ENCODE measurements at places on chromosomes 1 and 21.

DNA sequence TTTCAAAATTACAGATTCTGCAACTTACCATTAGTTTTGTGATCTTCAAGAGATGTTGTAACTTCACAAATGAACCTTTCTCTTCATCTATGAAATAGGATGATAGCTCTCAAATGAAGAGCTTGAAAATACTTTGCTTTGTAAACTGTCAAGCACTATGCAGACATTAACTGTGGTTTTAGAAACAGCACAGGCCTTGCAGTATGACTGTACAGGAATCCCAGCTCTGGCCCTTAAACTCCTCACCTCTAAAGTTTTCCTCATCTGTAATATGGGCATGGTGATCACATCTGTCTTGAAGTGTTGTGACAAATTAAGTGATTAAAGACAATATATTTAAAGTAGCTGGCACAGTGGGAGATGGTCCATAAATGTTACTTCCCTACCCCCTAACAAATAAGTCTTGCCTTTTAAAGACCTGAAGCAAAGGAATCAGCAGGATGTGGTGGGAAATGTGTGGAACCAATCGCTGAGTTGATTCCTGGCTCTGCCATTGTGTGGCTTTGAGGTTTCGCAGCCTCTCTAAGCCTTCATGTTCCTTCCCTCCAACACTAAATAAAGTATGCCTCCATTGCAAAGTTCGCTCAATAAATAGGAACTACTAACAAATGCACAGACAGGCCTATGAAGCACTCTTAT lies 5.5 kb upstream of the PTP4A2 start:
- DNase-seq: no peak

- DNase-seq: no peak
Measured at GRCh38 chr1:43620956-43621355, 29.0 kb upstream of the KDM4A start.

GRCh38 chr1:17667641-17668040 lies 87.5 kb upstream of the ACTL8 start:
- no peak for DNase-seq

DNA sequence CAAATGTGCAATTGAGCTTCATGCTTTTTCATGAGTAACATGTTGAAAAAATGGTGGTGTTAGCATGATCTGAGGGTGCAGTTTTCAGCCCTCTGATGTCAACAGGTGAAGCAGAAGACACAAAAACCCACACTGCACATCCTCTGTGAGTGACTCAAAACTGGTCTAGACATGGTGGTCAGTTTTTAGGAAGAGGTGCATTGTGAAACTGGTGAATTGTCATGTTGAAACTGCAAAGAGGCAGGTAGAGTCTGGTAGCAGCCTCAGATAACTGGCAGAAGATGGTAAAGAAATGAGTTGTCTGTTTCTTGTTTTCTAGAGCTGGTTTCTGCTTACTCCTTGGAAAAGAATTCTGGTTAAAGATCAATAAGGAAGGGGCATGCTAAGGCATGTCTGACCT lies 97.3 kb upstream of the HMCN1 start:
- no peak for DNase-seq

- no peak for DNase-seq
Measured at GRCh38 chr1:29119121-29119929, 4.4 kb downstream of the TMEM200B start.

DNA sequence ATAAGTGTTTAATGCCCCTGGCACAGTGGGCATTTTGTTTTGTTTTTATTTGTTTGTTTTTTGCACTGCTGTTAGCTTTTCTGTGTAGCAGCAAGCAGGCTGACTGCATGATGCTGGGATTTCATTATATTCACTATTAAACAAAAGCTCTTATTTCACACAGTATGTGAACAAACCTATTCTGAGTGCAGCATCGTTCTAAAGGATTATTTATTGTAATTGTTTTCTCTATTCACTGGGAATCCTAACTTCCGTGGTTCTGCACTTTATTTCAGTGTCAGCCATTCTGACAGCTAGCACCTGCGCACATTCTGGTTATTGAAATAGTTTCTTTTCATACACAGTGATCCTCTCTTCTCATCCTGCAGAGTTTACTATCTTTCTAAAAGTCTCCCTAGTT lies 595.0 kb downstream of the NEGR1 start:
- DNase-seq: no peak

- no peak for DNase-seq
Measured at GRCh38 chr1:53653631-53654030, 85.3 kb downstream of the GLIS1 start.

- DNase-seq: no peak
Measured at GRCh38 chr1:241696172-241696814, 44.2 kb downstream of the WDR64 start.

GRCh38 chr1:24414775-24415333 lies 748 bp upstream of the NIPAL3 start:
- no peak for DNase-seq

GRCh38 chr1:43547538-43548072 lies 16.9 kb downstream of the PTPRF start:
- DNase-seq: no peak

GRCh38 chr1:52365071-52365745 lies 797 bp downstream of the CC2D1B start:
- no peak for DNase-seq

- DNase-seq: no peak
Measured at GRCh38 chr1:214514032-214514818, 37.2 kb downstream of the PTPN14 start.

DNA sequence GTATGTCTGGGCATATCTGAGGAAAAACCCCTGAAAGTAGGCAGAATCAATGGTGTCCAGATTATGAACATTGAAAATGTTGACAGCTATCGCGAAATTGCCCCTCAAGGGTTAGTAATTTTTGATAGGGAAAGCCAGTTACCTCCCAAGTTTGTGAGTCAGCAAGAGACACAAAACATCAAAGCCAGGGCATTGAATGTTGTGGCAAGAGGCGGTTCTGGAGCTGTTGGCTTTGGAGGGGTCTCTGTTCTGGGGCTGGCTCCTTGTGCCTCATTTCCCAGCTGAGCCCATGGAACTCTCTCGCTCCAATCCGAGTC lies 10.6 kb upstream of the S100A11 start:
- DNase-seq: no peak

DNA sequence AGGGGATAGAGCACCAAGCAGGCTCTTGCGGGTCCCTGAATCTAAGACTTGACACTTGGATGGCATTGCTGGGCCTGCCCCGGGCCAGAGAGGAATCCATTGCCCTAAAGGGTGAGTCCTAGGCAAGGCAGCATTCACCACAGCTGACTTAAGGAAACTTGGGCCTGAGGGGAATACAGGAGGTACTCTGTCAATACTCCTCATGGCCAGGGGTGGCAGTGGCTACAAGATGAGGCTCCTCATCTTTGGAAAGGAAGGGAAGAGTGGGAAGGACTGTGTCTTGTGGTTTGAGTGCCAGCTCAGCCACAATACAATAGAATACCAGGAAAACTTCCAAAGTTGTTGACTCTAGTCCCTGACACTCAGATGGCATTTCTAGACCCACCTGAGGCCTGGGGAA lies 5.1 kb downstream of the KRTAP22-1 start:
- DNase-seq: no peak

- DNase-seq: no peak
Measured at GRCh38 chr1:152050886-152051675, 14.3 kb upstream of the S100A11 start.

GRCh38 chr1:83704350-83704749 lies 294.6 kb downstream of the TTLL7 start:
- DNase-seq: no peak

- DNase-seq: no peak
Measured at GRCh38 chr1:226891846-226892523, 21.6 kb downstream of the PSEN2 start.

GRCh38 chr1:80310703-80311245 lies 1304.2 kb upstream of the ADGRL4 start:
- DNase-seq: peak; percentile 77

GRCh38 chr1:52550447-52550846 lies 2.4 kb downstream of the TUT4 start:
- no peak for DNase-seq

DNA sequence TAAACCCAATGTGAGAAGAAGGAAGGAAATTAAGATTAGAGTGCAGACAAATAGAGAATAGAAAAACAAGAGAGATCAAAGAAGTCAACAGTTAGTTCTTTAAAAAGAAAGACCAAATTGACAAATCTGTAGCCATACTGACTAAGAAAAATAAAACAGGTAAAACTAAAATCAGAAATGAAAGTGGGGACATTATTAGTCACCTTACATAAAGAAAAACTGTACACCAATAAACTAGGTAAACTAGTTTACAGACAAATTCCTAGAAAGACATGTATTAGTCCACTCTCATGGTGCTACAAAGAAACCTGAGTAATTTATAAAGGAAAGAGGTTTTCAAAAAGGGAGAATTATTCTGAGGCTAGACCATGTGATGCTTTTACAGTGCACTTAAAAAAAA lies 22.3 kb downstream of the BLZF1 start:
- no peak for DNase-seq

DNA sequence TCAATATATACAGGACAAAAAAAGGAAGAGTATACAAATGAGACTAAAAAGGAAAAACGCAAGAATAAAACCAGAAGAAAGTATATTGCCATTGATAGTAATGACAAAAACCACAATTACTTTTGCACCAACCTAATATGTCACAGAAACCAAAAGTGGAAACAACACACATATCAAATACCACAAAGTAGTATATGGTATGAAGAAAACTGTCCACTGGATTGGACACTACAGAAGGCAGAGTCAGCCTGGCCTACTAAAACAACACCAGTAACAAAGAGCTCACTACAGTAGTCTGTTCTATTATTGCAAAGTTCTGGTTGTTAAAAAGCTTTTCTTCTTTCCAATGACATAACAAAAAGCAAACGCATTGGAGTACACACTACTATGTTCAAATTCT lies 17.7 kb downstream of the TESK2 start:
- DNase-seq: no peak

DNA sequence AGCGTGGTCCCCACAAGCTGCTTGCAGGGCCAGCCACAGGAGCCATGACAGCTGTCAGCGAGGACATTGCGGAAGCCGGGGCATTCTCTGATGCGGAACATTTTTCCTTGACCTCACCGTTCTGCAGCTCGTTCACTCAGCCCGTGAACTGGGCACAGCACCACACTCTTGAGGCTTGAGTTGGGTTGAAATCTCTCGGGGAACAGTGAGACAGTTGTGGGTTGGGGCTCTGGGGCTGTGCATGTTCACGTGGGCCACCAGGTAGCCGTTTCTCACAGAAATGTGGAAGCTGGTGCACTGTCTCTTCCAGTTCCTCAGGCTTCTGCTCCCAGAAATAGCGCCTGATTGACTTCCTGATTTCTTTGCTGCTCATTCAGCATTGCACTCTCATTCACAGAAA lies 69.8 kb downstream of the SPSB1 start:
- DNase-seq: no peak

DNA sequence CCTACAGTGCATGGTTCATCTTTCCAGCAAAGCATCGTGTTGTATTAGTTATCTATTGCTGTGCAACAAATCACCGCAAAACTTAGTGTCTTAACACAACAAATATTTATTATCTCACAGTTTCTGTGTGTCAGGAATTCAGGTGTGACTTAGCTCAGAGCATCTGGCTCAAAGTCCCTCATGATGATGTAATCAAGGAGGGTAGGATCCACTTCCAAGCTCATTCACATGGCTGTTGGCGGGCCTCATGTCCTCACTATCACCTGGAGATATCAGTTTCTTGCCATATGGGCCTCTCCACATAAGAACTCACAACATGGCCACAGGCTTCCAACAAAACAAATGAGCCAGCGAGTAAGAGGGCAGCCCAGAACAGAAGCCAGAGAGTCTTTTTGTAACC lies 135.6 kb upstream of the GJB5 start:
- DNase-seq: no peak

- peak; percentile 31 for DNase-seq
Measured at GRCh38 chr1:42165511-42166210, 1.1 kb upstream of the GUCA2A start.

DNA sequence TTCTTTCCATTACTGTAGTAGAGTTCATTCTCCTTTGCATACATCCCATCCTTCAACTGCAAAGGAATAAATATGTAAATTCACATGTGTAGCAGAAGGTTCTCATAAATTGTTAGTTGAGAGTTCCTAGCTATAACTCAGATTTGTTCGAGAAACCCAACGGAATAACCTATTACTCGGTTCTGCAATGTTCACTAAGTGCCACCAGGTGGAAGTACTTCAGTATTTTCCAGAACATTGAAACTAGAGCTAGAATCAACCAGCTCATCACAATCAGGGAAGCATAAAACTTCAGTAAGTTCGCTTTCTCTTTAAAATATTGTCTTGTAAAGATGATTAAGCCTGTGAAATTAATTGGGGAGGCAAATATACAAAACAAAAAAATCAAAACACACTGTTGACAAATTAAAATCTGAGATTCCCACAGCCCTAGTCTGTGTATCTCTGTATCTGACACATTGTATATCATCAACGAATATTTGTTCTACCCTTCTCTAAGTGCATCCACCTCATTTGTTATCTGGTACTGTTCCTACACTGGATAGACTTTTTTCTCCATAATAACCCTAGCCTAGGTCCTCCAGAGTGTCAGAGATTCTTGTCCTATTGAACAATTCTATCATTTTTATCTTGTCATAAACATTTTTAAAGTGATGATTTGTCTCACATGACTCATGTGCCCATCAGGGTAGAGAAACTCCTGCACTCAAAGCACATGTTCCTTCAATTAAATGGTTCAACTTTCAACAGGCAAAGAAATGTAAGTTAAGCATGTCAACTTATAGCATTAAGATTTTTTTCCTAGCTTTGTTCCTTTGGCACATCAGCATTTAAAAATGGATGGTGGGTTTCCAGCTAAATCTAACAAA lies 31.9 kb downstream of the MROH9 start:
- DNase-seq: peak; percentile 2
